Mammary epithelial cell (primary cell): ENCODE measurements at places on chromosomes 2 and 18. TPM values are rescaled to one million over a fixed set of nuclear protein-coding genes. Genes with fewer than 3 reads are reported as not detected.

The CENPA gene
- total RNA-seq = 11.6 and 18.2 TPM in 2 replicates

DNA sequence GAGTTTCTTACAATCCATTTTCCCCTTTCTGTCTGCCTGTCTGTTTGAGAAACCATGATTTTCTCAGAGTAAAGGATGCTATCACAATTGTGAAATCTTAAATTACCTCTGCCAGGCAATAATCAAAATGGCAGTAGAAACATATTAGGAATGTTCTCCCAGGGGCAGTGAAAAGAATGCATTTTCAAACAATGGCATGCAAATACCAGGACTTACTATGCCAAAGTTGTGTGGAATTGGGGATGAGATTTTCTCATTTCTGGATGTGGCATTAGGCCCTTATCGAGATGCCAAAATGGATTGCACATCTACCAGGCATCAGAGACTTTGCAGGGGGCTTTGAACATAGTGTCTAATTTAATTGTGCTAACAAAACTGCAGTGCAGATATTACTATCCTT is 821.4 kb downstream of the RNF144A start:
- DNase-seq = no peak

DNA sequence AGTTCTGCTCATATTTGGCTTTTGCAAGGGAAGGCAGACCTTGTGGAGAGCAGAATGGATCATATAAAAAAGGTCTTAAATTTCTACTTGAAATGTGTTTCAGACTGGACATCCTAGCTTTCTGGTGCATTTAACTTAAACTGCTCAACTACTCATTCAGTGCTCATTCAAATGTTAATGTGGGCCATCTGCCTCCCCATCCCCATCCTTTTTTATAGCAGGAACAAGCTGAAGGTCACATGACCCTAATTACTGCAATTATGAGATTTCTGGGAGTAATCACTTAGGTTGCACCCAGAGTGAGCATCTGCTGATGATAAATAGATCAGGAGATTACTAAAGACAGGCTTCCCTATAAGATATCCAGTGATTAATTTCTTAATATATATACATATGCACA is 96.1 kb downstream of the MAP2 start:
- DNase-seq = no peak

DNA sequence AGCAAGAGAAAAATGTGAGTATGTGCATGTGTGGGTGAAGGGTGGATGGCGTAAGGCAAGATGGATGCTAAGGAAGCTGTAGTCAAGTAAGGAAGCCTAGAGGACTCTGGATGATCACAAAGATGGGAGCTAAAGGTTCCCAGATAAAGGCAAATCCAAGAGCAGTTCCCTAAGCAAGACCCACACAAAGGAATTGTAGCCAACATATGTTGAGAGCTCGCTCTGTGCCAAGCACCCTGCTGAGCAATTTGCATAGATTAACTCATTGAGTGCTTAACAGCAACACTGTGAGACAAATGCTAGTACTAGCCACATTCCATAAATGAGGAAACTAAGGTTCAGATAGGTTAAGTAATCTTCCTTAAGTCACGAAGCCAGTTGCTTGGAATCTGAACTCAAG is 132.6 kb downstream of the C1D start:
- no peak for DNase-seq

DNA sequence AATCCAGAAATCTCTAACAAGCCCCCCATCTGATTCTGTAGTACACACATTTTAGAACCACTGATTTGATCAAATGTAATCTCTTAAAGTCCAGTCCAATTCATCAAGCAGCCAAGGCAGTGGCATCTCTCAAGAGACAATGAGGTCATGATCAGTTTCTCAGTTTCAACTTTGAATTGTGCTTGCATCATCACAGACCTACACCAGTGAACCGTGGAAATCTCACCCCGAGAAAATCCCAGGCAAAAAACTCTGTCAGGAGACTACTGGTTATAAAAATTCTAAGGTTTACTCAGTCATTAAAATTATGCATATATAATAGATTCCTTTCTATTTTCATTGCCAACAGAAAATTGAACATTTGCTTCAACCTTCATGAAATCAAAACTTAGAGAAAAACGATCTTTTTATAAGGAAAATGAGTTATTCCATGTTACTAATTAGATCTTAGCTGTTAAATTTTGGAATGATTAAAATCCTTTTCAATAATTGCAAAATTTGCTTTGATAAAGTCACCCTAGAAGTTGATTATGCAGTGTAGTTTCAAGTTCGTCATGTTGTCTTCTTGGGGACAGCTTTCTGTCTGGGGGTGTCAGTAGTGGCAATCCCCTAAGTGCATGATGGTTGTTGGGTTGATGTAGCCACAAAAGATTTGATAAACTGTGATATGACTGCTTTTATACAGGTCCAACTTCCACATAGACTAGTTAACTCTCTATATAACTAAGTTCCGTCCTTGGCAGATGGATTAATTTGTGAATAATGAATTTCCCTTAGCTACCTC is 235.0 kb downstream of the CAMKMT start:
- DNase-seq = no peak

- DNase-seq = no peak
Observed at GRCh38 chr2:33670392-33670937, 71.4 kb upstream of the FAM98A start.

- no peak for DNase-seq
Observed at GRCh38 chr2:16256601-16257321, 316.4 kb downstream of the MYCN start.

GRCh38 chr2:157267476-157267875 is 10.0 kb downstream of the GALNT5 start:
- no peak for DNase-seq

DNA sequence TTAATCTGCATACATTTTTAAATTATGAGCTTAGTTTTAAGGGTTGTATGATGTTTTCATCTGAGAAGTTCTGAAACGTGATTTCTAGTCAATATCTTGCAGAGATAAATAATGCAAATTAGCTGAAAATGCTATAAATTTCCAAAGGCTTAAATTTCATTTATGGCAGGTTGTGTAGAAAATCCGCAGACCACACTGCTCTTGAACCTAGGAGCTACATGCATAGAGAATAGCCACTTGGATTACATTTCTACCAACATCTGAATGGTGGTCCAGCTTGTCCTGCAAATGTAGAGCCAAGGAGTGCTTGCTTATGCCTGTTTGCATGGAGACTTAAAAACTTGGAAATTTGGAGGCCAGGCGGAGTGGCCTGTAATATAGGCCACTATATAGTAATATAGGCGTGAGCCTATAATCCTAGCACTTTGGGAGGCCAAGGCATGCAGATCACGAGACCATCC is 6.8 kb downstream of the MAT2A start:
- no peak for DNase-seq

The NDUFB3 gene
- total RNA-seq = 23.7 TPM

The NYAP2 gene
- not detected in 2 replicates for total RNA-seq

The ASPRV1 gene
- total RNA-seq = 0.19 TPM in 1 of 2 replicates, not detected in the other

GRCh38 chr2:8545695-8546611 is 135.9 kb upstream of the ID2 start:
- no peak for DNase-seq

The LOXHD1 gene
- total RNA-seq = not detected in 2 replicates

DNA sequence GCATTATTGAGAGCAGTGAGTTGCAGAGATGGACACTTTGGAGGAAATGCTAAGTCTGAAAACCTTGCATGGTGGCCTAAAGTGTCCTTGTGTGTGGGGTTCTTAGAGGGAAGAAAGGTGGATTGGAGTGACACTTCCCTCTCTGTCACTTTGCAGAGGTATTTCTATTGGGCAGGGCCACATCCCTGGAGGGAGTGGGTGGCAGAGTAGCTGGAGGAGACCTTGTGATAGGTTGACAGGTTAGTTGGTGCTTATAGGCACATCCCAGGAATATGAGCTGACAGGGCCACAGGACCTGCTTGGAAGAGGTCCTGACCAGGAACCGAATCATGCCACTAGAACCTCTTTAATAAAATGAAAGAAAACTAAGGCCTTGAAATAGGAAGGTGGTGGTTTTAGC is 972 bp upstream of the IGFBP5 start:
- no peak for DNase-seq

GRCh38 chr2:106956416-106956815 is 70.4 kb upstream of the ST6GAL2 start:
- DNase-seq = no peak

DNA sequence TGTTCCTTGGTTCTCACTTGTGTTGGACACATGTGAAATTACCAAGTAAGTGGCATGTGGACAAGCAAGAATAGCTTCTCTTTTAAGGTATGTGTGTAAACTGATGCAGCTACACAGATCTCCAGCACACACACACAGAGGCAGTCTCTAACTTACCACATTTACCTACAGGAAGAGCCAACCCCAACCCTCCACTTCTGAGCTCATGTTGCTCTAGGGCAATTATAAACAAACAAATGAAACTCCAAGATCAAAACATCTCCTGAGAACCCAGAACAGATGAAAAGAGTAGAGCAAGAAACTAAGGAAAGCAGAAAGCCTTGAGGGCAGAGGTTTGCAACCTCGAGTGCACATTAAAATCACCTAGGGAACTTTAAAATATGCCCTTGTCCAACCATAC is 16.0 kb upstream of the TMEM37 start:
- no peak for DNase-seq

The MLPH gene
- total RNA-seq = 2.9 and 7.2 TPM in 2 replicates

GRCh38 chr18:23972453-23972852 is 42.1 kb upstream of the TTC39C start:
- DNase-seq = peak; percentile 89

GRCh38 chr2:230106771-230107170 is 38.0 kb upstream of the SLC16A14 start:
- no peak for DNase-seq

DNA sequence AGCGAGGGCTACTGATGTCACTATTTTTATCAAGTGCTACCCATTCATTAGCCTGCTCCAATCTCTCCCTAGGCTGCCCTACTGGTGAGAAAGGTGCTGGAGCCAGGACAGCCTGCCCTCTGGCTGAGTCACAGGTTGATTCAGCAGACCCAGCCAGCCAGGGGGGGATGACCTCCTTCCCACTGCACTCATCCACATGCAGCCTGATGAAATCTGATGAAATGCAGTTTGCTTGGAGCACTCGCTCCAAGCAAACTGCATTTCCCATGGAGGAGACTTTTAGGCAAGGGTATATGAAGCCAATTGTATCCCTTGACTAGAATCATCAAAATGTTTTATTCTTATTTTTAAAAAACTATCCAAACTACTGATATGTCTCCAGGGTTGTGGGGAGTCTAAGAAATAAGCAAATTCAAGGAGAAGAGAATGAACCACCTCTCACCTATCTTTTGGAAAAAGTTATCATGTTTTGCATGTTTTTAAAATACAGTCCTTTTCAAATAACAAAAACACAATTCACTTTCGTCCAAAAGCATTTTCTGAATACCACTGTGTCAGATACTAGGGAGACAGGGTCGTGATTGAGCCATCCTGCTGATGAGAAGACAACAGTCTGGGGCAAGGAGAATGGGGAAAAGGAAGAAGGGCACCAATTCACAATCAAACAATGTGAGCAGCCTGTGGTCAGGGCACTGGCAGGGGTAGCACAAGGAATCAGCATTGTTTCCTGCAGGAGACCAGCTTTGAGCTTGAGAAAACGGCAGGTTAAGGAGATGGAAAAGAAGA is 128.3 kb downstream of the AFF3 start:
- peak; percentile 42 for DNase-seq

GRCh38 chr2:185174353-185174752 is 564.3 kb upstream of the FSIP2 start:
- DNase-seq = no peak

- DNase-seq = no peak
Observed at GRCh38 chr2:200453853-200454534, 55.9 kb downstream of the KCTD18 start.

DNA sequence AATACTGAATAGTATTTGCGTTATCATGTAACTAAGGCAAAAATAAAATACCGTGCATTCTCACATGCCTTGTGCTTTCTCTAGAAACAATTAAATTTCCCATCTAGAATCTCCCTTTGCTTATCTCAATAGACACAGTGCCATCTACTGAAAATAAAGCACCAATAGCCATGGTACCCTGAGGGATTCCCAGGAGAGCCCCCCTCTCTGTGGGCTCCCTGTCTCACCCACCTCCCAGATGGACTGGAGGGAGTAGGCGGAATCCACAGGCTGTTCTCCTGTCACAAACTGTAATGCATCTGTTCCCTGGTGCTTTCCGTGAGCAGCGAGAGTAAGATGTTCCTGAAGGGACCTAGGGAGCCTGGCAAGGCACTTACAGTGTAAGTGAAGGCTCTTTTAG is 112.4 kb upstream of the UPP2 start:
- no peak for DNase-seq

The CNPPD1 gene
- total RNA-seq = 36.5 and 42.5 TPM in 2 replicates

GRCh38 chr2:181781078-181781786 is 100.9 kb upstream of the NEUROD1 start:
- DNase-seq = no peak
